ENCODE measurements at places on chromosomes 1 and 21.

GRCh38 chr1:173285048-173285447 lies 77.9 kb upstream of the TNFSF4 start:
- DNase-seq = no peak

- no peak for DNase-seq
Measured at GRCh38 chr1:243525085-243525487, 269.2 kb downstream of the SDCCAG8 start.

DNA sequence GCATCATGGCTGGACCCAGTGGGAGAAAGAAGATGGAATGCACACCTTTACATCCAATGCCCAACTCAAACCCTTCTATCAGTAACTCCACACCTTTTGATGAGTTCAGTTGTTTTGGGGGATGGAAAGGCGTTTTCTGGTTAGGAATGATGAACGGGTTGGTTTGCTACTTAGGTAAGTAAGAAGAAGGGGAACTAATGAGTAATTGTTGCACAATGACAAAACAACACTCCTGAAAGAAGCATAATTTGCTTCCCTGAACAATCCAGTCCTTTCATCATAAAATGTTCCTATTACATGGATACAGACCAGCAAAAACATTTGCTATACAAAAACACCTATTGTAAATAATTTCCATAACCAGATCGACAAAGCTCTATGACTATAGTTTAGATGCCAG lies 35.9 kb upstream of the NFIA start:
- DNase-seq = no peak

- DNase-seq = no peak
Measured at GRCh38 chr1:77370161-77370560, 88.3 kb downstream of the AK5 start.

DNA sequence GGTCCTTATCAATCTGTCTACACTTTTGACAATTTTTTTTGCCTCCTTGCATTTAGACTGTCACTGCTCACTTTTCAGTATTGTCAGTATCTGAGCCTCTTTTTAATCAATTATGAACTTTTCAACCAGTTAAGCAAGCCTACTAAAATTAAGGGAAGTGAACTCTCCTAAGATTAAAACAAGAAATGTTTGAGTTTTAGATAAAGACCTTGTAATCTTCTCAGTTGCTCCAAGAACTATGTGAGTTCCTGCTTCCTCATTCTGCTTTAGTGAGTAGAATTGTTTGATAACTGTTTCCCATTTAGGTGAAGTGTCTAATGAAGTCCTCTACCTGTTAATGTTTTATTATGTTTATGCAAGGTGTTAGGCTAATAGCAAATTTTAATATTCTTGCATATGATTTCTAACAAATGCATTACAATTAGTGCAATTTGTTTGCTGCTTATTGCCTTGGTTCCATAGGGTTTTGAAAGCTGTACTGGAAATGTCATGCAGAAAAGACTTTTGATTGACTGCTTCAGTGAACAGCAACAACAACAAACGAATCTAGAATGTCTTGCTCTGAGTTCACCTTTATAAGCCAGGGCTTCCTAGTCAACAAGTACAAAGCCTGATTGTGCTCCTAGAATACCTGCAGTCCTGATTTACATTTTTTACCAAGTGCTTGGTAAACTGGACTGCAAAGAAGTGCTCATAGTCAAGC lies 40.9 kb downstream of the PLA2G4A start:
- DNase-seq = no peak

GRCh38 chr1:240906477-240906876 lies 294.5 kb upstream of the GREM2 start:
- DNase-seq = no peak

- DNase-seq = no peak
Measured at GRCh38 chr21:35350965-35351364, 301.9 kb upstream of the RUNX1 start.

DNA sequence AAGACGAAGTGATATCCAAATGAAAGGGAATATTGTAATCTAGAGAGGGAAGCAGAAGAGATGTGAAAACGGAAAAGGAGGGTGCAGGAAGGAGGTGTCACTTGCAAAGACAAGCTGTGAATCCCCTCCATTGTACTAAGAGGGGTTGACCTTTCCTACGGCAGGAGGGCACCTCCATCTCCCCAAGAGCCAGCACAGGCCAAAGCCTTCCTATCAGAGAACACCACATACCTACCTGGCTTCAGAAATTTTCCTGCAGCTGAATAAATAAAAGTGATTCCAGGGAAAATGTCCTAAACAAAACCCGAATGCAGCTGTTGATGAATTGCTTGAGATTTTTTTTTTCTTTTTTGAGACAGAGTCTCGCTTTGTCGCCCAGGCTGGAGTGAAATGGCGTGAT lies 14.3 kb downstream of the KANK4 start:
- DNase-seq = no peak

- no peak for DNase-seq
Measured at GRCh38 chr1:236064674-236065508, at the start of gene NID1. Gene NID1, minus strand, starts transcription at chr1:236065090. Its CDS starts 11 bp downstream, at chr1:236065079.

GRCh38 chr1:5936621-5937372 lies 55.4 kb downstream of the NPHP4 start:
- no peak for DNase-seq

- no peak for DNase-seq
Measured at GRCh38 chr1:99814373-99814900, 35.7 kb upstream of the AGL start.

- DNase-seq = no peak
Measured at GRCh38 chr1:51230501-51231078, 5.5 kb upstream of the RNF11 start.

- DNase-seq = no peak
Measured at GRCh38 chr21:27043377-27043776, 76.5 kb upstream of the ADAMTS5 start.

GRCh38 chr1:23433122-23433521 lies 8.6 kb upstream of the TCEA3 start:
- DNase-seq = no peak

DNA sequence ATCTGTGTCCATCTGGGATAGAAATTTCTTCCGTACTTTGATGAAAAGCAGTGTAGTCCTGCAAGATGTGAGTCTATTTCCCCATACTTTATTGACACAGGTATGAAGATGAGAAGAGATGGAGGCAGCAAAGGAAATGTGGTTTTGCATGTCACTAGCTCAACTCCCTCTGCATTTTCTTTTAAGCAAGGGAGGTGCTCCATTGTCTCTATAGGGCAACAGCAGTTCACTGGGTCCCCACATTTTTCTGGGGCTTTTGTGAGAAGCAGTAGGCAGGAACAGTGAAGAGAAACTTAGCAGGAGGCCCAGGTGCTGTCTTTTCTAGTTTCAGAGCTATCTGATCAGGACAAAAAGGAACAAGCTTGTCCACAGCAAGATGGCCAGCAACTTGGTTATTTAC lies 37.1 kb downstream of the C21orf91 start:
- no peak for DNase-seq

DNA sequence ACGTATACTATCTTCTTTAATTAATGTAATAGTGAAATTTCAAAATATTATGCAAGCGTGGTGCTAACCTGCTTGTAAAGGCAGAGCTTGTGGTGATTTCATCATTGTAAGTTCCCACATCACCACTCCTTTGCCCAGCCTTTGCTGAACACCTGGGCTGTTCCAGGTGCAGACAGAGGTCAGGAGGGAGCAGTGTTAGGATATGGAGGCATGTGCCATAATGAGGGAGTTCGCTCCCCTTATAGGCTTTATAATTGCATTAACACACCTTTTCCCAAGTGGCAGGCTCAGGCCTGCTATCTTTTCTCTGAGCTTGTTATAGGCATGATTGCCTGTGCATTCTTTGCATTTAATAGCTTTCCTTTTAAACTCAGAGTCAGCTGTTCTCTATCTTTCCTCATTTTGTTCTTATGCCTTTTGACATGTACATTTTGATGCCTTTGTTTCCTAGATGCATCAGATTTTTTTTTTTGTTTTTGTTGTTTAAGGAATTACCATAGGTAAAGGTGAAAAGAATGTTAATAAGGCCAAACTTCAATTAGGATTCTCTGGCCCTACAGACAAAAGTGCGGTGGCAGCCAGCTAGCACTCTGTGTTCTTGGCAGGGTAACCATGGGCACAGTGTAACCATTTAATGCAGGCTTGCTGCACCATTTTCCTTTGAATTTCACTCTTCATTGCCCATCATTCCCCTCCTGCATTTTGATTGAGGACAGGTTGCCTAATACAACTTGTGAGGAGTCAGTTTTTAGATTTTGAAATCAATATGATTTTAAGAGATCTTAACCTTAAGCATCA lies 12.6 kb downstream of the NPL start:
- DNase-seq = no peak

DNA sequence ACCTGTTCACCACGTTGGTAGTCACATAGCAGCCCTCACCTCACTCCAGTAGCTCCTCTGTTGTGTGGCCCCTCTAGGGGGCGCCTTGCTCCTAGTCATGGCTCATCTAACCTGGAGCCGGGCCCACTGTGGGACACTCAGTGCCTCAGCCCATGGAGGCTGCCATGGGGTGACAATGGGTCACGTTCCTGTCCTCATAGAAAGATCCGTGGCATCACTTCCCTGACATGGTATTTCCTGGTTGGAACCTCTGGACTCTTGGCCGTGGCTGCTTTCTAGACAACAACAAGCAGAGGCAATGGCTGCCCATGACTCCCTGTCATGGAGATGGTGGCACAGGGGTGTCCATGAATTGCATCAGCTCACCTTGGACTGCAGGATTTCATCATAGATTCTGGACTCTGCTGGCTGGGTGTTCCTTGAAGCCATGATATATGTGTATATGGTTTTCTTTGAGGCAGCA lies 27.5 kb upstream of the SLAMF6 start:
- no peak for DNase-seq

DNA sequence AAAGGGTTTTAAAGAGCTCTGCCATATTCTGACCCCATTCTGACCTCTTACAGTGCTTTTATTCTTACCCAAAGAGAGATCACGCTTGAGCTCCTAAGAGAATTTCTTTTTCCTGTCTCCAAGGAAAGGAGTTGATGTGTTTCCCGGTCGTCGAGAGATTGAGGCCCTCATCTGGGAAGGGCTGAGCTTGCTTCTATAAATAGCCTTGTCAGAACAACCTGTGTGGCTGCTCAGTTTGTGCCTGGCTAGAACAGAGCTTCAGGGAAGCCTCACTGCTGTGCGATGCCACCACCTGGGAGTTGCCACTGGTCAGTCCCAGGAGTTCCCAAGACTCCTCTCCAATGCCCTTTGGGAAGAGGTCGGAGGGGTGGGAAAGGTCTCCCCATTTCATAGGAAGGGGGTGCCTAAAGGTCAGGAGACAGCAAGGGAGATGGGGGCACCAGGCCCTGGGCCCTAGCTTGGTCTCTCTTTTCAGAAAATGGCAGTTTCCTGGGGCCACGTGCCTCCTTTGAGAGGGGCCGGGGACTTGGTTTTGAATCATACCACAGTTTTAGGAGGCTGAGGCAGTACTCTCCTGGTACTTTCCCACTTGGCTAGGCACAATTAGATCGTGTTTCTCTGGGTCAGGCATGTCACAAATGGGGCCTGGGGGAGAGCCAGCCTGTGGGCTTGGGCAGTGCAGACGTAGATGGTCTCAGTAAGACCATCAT lies 52.1 kb downstream of the EIF2D start:
- DNase-seq = no peak

GRCh38 chr1:101709721-101710120 lies 287.0 kb downstream of the OLFM3 start:
- DNase-seq = no peak

- DNase-seq = no peak
Measured at GRCh38 chr21:36175771-36176565, 19.3 kb downstream of the DOP1B start.

GRCh38 chr1:48058135-48059025 lies 61.2 kb upstream of the TRABD2B start:
- DNase-seq = no peak

DNA sequence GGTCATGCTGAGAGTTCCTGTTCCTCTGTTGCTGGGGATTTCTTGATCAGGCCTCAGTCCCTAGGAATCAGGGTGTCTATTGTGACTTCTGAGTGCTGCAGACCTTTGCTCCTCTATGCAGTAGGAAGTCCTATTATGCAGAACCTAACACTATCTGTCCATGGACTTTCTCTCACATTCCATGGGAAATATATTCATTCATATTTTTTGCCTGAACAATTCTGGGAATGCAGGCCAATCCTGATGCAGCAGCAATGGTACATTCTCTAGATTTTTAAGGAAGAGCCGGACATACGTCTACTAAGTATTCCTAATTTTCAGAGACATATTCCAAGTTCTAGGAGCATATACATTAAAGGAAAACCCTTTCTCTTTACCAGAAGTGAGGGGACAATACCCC lies 61.1 kb upstream of the C1orf87 start:
- no peak for DNase-seq

DNA sequence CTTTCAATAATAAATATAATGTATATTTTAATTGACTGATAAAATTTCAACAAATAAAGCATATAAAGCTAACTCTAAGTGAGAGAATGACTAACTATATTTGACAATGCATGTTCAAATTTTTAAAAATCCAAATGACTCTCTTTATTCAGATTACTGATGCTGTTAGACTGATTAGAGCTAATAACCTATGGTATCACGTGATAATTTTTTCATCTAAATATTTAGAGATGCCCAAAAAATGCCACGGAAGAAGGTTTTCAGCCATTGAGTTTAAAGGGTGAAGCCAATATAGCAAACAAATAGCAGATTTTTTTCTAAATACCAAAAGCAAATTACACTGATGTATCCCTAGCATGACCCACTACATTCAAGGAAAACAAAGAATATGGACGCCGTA lies 61.1 kb upstream of the OR10J4 start:
- DNase-seq = no peak

DNA sequence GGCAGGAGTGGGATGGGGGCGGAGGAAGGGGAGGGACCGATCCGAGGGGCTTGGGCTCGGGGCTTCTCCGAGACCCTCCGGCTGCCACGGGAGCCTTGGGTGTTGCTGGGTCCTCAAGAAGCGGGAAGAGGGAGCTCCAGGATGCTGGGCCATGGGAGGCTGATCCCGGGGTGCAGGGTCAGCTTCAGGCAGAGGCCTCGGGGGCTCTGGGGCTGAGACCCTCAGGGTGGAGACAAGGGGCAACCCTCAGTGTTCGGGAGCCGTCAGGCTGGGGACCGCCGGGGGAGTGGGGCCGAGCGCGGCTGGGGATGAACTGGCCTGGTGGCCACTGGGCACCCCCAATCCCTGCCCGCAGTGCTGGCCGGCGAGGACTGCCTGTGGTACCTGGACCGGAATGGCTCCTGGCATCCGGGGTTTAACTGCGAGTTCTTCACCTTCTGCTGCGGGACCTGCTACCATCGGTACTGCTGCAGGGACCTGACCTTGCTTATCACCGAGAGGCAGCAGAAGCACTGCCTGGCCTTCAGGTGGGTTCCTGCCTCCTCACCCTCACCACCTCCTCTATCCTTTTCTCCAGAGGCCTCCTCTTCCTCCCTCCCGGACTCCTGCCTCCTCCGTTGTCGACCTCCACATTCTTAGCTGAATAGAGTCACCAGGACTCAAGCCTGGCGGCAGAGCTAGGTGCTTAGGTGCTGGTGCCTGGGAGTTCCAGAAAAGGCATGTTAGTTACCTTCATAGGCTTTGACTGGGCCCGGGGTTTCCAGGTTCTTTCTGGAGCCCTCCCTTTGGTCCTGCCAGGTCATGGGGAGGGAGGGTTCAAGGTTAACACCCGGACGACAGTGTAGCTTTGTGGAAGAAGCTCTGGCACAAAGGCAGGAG lies 631 bp downstream of the SHISA4 start:
- DNase-seq = no peak

Data from DMS 273 treated with DMSO at 0.1 percent for 48 hours (cell line).